ENCODE measurements at places on chromosomes 3 and 15.

GRCh38 chr3:155884292-155884691 is 13.8 kb downstream of the GMPS start:
- no peak for DNase-seq

- no peak for DNase-seq
These were observed 280.6 kb downstream of the ARRDC4 start for GRCh38 chr15:98241032-98241554.

- no peak for DNase-seq
These were observed 20.9 kb downstream of the MCTP2 start for GRCh38 chr15:94252223-94252766.

GRCh38 chr15:68969298-68969697 is 39.0 kb downstream of the SPESP1 start:
- no peak for DNase-seq

- DNase-seq, result no peak
These were observed 578.9 kb upstream of the NAALADL2 start for GRCh38 chr3:174280186-174280585.

DNA sequence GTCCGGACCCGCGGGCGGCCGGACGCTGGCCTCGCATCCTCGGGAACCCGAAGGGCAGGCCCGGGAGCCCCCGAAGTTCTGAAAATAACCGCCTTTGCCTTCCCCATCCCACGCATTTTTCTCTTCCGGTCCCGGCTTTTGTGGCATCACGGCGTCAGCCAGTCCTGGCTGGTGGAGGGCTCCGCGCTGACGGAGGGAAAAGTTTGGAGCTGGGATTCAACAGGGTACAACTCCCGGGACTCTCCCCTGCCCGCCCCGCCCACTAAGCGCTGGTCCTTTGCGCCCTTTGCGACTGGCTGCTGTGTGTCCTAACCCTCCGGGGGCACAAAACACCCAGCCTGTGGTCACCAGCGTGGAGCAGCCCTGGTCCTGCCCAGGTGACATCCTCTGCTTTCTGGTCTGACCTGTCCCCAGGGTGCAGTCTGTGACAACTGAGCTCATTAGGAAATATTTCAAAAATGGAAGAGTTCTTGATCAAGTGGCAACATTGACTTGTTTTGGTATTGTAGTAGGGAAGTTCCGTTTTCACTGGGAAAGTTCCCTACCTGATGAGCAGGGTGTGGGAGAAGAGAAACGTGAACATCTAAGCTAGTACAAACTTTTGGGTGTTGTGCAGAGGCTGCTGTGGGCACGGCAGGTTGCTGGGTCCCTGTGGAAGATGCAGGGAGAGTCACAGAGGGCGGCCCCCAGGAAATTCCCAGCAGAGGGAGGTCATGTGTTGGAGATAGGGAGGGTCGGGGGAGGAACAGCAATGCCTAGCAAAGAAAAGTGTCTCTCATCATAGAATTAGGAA is 775 bp downstream of the ARNT2 start:
- peak; percentile 23 for DNase-seq

GRCh38 chr15:51681303-51681963 is at the start of gene SCG3:
Gene SCG3, plus strand, starts transcription at chr15:51681503. Its CDS starts 253 bp downstream, at chr15:51681756.
- peak; percentile 63 for DNase-seq

DNA sequence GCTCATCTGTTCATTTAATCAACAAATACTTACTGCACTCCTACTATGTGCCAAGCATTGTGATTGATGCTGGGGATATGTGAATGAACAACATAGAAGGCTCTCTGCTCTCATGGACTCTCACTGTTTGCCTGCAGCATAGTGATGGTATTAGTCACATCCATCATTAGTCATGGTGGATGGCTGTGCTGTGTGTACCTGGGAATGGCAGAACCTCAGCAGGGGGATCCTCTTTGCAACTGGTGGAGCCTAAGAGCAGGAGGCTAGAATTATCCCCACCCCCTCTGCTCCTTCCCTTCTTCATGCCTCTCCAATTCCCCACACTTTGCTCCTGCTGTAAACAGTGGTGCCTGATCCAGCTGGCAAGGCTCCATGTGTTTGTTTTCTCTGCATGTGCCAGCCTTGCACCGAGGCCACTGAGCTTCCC is 20.5 kb downstream of the BOC start:
- DNase-seq, result peak; percentile 90

GRCh38 chr3:185094697-185095096 is 58.2 kb downstream of the C3orf70 start:
- peak; percentile 33 for DNase-seq

GRCh38 chr15:68440136-68440535 is 8.2 kb upstream of the ITGA11 start:
- DNase-seq, result no peak

- peak; percentile 25 for DNase-seq
These were observed 259.9 kb downstream of the FGF12 start for GRCh38 chr3:192467230-192468140.

GRCh38 chr3:64276131-64276530 is 50.9 kb upstream of the PRICKLE2 start:
- no peak for DNase-seq

- no peak for DNase-seq
These were observed 145.3 kb upstream of the LPP start for GRCh38 chr3:188008582-188009213.

- DNase-seq, result peak; percentile 35
These were observed 49.8 kb downstream of the ST3GAL6 start for GRCh38 chr3:98812851-98813374.

- no peak for DNase-seq
These were observed 181.4 kb downstream of the GREM1 start for GRCh38 chr15:32899126-32899596.

- no peak for DNase-seq
These were observed 112.8 kb downstream of the CHDH start for GRCh38 chr3:53733446-53733845.

DNA sequence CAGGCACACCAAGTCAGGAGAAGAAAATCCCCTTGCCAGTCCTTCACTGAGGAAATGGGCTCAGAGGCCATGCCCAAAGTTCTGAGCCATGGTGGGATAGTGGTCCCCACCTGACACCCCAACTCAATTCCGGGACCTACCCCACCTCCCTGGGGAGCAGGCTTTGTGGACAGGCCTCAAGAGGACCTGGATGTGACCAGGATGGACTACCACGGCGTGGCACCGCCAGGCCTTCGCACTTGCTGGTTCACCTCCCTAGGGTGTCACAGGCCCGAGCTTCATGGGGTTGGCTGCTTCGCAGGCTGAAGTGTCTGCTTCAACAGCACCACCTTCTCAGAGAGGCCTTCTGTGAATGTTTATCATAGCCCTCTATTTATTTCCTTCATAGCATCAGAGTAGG is 31.7 kb downstream of the POC1A start:
- DNase-seq, result no peak

- no peak for DNase-seq
These were observed 75.3 kb upstream of the BOC start for GRCh38 chr3:113136071-113136470.

DNA sequence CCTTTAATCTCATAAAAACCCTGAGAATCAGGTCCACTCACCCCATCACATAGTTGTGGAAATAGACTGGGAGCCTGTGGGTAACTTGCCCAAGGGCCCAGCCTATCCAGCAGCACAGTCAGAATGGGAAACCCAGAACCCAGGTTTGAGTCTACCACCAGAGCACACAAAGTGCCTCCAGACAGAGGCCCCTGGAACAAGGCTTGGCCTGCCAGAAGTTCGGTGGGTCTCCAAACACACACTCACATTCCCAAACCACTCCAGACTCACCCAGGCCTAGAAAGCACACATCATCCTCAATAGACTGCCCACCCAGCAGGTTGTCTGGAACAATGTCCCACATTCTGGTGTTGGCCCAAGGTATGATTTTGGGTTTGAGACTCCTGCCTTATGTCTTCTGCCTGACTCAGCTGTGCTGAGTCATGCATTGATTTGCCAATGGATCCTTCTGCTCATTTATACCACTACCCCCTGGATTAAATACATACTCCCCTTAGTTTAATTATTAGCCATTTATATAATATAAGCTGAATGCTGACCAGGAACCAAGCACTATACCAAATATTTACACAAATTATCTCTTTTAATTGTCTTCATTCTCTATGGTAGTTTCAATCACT is 4.5 kb downstream of the SLC12A8 start:
- no peak for DNase-seq

- no peak for DNase-seq
These were observed 193.1 kb downstream of the OTOL1 start for GRCh38 chr3:161689584-161690298.

DNA sequence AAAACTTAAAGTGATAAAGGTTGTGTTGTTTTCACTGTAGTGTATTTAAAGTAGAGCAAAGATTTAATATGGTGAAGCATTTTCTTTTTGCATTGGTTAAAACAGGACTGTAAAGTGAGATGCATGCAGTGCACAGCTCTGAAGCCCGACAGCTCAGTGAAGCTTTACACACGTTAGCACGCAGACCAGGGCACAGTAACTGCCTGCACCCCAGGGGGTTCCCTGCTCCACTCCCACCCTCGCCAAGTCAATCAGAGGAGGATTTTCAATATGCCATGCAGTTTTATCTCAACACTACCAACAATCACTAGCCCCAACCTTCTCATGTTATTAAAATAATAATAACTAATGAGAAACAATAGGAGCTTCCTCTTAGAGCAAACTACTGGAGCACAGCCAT is 28.1 kb upstream of the BCL2L10 start:
- no peak for DNase-seq

GRCh38 chr3:129952556-129953355 is 21.8 kb upstream of the TRH start:
- DNase-seq, result no peak

GRCh38 chr3:154666542-154666941 is 236.6 kb upstream of the GPR149 start:
- no peak for DNase-seq

GRCh38 chr3:8559351-8559750 is 57.7 kb downstream of the LMCD1 start:
- no peak for DNase-seq

- DNase-seq, result no peak
These were observed 1.4 kb upstream of the PTPN23 start for GRCh38 chr3:47379411-47379899.

- DNase-seq, result no peak
These were observed 228.2 kb upstream of the TPRG1 start for GRCh38 chr3:188943591-188943990.

- DNase-seq, result no peak
These were observed 14.5 kb downstream of the ZPLD1 start for GRCh38 chr3:102449341-102449740.

DNA sequence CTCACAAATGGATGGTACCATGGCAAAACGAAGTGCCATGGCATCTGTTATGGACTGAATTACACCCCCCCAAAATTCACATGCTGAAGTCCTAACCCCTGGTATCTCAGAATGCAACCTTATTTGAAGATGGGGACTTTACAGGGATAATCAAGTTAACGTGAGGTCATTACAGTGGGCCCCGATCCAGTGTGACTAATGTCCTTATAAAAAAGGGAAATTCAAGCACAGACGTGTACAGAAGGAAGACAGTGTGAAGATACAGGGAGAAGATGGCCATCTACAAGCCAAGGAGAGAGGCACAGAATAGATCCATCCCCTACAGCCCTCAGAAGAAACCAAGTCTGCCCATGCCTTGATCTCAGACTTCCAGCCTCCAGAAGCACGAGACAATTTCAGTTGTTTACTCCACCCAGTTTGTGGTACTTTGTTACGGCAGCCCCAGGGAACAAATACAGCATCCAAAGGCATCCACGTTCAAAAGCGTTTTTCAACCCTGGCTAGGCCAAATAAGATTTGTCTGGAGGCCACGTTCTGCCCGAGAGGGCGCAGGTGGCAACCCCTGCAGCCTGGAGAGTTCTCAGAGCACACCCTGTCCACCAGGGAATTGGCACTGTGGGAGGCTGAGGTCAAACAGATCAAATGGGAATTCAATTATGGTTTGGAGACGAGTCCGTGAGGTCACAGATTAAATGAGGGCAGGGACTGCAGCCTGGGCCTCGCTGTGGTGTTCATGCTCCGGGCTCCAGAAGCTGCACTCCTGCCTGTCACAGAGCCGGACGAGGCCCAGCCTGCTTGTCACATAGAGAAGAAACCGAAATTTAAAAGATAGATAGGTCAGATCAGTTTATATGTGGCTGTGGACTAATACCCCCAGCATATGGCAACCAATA is 494.8 kb downstream of the SHQ1 start:
- no peak for DNase-seq

DNA sequence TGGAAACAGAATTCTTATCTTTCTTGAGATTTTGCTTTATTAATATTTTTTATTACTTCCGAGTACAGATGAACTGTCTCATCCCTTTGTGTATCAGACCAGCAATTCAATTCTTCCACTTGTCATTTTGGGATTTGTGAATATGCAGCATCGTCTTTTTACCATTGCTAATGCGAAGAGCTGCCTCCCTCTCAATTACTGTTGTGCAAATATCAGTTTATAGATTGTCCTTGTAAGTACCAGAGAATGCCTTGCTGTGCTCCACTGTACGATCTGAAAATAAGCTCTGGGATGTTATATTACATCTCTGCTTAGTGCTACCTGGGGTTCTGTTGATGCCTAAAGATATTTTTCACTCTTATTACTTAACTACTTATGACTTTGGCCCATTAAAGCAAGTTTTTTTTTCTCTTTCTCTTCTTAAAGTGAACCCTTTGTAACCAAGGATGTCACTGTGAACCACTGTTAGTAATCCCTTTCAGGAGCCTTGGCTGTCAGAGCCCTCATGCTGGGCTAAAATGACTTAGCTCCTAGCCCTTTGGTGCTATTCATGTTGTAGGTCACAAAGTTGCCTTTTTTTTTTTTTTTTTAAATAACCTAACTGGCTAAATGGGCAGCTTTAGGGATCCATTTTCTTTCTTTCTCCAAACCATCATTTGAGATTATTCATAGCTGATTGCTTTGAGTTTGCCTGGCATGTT is 382.9 kb downstream of the FEZF2 start:
- DNase-seq, result no peak

- no peak for DNase-seq
These were observed 134.8 kb downstream of the AKAP13 start for GRCh38 chr15:85515212-85515611.

DNA sequence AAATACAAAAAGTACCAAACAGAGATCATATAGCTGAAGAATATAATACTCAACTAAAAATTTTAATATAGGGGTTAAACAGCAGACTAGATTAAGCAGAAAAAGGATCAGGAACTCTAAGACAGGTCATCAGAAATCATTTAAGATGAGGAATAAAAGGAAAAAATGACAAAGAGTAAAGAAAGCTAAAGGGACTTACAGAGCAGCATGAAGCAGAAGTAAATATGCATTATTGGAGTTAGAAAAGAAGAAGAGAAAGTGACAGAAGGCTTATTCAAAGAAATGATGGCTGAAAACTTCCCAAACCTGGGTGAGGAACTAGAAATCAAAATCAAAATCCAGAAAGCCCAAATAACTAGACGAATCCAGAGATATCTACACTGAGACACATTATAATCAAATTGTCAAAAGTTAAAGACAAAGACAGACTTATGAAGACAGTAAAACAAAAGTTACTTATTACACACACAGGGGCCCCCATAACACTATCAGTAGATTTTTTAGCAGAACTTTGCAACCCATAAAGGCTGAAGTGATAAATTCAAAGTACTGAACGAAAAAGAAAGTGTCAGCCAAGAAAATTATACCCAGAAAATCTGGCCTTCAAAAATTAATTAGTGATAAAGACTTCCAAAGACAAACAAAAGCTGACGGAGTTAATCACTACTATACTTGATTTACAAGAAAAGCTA is 95.6 kb downstream of the SCAPER start:
- DNase-seq, result no peak

- no peak for DNase-seq
These were observed 273.9 kb downstream of the IGSF11 start for GRCh38 chr3:118760585-118761290.

GRCh38 chr15:27427276-27427675 is 456.3 kb downstream of the GABRG3 start:
- no peak for DNase-seq

- no peak for DNase-seq
These were observed 120.7 kb downstream of the NSUN3 start for GRCh38 chr3:94183551-94183950.
